Erythroblast (primary cell): ENCODE measurements at places on chromosomes 11 and 22.

- no peak for DNase-seq
Measured at GRCh38 chr11:113596658-113597057, 109.5 kb downstream of the TMPRSS5 start.

GRCh38 chr11:106424111-106424510 lies 346.6 kb downstream of the AASDHPPT start:
- no peak for DNase-seq

DNA sequence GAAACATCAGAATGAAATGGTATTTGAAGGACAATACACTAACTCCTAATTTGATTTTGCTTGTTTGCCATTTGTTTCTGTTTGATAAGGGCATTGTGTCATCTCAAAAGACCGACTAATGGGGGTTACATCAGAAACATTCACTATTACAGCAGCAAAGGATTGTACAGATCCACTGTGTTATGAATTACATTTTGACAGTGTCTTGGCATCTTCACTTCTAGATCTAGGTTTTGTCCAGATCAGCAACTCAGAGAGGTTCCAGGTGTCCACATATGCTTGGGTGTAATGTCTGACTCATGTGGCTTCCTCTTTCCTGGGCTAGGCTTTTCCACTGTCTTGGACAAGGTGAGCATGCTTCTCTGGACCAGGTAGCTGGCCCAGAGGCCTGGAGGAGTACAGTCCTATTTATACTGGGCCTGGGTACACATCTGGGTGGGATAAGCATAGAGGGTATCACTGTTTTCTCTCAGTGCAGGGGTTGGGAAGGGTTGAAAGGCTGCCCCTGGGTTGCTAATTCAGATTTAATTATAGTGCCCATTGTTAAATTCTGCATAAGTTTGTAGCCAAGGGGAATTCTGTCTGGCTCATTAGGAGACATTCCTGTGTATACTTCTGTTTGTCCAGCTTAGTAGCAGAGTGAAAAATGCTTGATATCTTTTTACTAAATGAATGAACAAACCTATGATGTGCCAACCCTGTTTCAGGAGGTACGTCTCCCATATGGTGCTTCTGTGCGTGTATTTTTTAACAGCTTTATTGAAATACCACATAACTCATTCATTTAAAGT lies 23.8 kb downstream of the DDI1 start:
- DNase-seq: no peak

DNA sequence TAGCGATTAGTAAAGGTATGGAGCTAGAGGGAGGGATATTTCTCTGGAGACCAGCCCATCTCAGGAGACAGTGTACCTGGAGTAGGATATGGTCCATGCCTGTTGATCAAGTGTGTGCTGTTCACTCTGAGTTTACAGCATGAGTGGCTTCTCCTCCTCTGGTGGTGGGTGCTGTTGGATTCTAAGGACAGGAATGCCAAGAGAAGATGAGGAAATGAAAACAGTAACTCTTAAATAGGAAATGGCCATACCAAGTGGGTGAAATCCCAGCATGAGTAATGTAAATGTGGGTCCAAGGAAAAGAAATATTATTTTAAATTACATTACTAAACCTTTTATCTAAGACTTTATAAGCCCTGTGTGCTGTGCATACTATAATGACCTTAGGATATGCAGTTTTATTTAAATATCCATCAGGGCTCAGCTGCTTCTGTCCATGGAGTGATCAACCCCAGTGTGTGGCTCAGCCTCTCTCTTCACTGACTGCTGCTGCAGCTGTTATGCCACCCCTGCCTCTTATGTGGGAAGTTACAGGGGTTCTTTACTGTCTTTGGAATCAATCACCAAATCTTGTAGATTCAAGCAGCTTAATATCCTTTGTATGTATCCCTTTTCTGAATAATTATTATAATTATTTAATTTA lies 54.3 kb downstream of the FAT3 start:
- no peak for DNase-seq

DNA sequence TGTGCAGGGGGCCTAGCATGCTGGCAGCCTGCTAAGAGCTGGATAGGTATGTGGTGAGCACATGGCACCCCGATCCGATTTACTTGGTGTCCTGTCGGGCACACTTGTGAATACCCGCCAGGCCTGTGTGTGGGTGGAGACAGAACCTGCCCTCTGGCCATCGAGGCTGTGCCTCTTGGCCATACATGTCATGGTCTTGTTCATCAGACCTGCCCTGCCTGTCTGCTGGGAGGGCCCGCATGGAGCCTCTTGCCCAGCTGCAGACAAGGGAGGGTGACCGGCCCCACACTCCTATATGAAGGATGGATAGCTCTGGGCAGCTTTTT lies 310.2 kb downstream of the TBC1D22A start:
- no peak for DNase-seq

- no peak for DNase-seq
Measured at GRCh38 chr11:132519241-132519815, 1013.0 kb downstream of the OPCML start.

GRCh38 chr22:22130953-22131608 lies 113.5 kb upstream of the VPREB1 start:
- DNase-seq: no peak

GRCh38 chr11:88301488-88302140 lies 35.9 kb downstream of the CTSC start:
- no peak for DNase-seq

- DNase-seq: no peak
Measured at GRCh38 chr11:36443661-36444060, 66.4 kb downstream of the TRAF6 start.

DNA sequence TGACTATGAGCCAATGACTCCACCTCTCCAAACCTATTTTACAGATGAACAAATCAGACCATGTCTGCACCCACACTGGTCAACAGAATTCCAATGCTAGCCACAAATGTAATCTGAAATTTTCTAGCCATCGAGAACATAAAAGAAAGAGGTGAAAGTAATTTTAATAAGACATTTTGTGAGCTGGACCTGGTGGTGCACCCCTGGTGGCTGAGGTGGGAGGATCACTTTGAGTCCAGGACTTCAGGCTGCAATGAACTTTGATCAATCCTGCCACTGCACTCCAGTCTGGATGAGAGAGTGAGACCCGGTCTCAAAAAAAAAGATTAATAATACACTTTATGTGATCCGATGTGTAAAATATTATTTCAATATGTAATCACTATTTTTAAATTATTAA lies 9.4 kb upstream of the RNF185 start:
- no peak for DNase-seq

DNA sequence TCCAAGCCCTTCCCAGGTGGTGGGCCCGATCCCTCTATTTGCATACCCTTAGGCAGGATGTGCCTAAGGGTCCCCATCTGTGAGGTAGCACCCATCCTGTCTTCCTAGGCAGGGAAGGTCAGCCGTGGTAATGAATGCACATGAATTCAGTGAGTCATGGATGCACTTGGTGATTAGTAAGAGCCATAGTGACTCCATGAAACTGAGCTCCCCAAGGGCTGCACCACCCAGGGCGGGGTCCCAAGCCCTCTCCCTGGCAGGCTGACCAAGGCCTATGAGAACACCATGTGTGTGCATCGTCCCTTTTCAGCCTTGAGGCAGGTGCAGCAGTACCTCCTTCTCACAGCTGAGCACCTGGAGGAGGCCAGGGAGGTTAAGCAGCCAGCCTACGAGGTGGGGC lies 15.6 kb upstream of the SUSD2 start:
- peak; percentile 23 for DNase-seq

- DNase-seq: no peak
Measured at GRCh38 chr11:102757823-102758549, 22.4 kb downstream of the MMP10 start.

- DNase-seq: no peak
Measured at GRCh38 chr11:80315200-80315599, 874.4 kb upstream of the TENM4 start.

- DNase-seq: no peak
Measured at GRCh38 chr22:23621082-23621780, 10.9 kb downstream of the DRICH1 start.

GRCh38 chr22:31508536-31508935 lies 12.2 kb downstream of the SFI1 start:
- DNase-seq: no peak

DNA sequence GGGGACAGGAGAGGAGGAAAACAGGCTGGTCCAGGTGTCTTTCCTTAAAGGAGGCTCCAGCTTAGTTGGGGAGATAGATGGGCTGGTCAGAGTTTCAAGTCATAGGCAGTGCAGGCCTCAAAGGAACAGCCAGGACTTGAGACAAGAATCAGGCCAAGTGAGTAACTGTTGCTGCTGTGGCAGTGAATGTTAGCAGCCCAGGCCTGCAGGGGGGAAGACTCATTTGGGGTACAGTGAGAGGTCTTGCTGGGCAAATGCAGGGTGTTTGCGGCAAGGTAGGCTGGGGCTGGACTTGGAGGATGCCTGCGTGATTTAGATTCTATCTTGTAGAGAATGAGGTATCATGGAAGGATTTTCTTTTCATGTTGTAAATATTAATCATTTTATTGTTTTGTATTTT lies 24.1 kb downstream of the PTPRJ start:
- DNase-seq: peak; percentile 25

GRCh38 chr11:7520981-7521487 lies 7.2 kb downstream of the PPFIBP2 start:
- DNase-seq: no peak

DNA sequence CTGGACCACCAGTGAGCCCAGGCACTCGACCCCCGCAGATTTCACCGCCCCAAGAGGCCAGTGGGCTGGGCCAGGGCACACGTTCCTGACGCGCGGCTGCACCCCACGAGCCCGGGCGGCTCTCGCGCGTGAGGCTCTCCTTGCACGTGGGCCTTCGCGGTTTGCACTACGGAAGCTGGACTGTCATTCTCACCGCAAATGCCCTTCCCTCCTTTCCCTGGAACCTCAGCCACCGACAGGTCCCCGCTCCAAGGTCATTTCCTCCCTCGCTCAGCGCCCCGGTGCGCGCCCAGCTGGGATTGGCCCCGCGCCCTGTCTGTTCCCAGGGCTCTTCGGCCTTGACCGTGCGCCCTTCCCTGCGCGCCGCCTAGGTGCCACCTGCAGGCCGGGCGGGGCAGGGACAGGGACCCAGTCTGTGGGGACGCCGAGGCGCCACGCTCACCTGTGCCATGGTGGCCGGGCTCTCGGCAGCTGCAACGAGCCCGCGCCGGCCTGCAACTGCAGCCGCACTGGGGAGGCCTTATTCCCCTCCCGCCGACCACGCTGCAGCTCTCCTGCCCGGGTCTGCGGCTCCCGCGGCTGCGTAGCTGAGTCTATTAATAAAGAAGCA lies 2.1 kb upstream of the CPT1A start:
- peak; percentile 79 for DNase-seq

DNA sequence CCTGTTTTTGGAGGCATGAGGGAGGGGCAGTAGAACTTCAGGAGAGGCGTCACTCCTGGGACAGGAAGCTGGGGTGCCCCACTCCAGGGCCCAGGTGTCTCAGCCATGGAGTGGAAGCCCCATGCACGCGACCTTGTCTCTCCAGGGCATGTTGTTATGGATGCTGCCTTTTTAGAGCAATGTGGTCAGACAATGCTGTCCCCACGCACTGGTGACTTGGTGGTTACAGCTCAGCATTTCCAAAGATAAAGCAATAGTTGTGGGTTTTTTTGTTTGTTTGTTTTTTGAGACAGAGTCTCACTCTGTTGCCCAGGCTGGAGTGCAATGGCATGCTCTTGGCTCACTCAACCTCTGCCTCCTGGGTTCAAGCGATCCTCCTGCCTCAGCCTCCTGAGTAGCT lies 22.3 kb downstream of the EIF4G2 start:
- DNase-seq: no peak

DNA sequence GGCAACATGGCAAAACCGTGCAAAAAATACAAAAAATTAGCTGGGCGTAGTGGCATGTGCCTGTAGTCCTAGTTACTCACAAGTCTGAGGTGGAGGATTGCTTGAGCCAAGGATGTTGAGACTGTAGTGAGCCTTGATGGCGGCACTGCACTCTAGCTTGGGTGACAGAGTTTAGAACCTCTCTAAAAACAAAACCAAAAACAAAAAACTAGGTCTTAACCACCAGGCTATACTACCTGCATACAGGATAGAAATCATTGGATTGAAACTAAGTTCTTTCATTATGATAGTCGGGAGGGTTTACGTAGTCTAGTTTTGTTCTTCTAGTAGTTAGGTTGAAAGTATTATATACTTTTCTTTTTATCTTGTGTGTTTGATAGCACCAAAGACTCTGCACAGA lies 5.8 kb downstream of the RNF214 start:
- DNase-seq: no peak

DNA sequence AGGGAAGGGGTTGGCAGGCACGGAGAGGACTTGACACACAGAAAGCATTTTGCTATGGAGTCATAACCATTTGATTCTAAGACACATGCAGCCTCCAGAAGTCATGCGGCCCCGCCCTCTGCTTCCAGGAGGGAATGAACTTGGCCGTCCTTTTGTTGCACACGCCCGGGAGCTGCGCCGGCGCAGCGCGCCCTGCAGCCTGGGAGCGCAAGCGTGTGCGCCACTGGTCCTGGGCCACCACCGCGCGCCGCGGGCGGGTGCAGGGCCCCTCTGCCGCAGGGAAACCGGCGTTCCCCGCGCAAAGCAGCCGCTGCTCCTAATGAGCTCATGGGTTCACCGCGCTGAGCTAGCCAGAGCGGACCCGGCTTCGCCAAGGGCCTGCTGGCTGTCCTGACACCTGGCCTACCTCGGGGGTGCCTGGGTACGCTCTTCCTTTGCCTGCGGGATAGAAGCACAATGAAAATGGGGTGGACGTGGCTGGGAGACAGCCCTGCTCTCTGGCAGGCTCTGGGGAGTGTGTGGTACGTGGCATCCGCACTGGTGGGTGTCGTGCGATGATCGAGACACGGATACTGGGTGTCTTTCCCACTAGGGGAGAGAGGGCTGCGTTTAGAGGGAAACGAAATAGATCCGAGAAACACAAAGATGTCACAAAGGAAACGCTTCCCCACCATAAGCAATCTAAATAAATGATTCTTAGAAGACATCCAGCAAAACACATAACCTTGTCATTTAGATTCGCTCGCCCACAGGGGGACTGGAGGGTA lies 669 bp downstream of the MICAL3 start:
- DNase-seq: peak; percentile 72

- DNase-seq: no peak
Measured at GRCh38 chr11:88179141-88179540, 3.9 kb upstream of the RAB38 start.

- DNase-seq: no peak
Measured at GRCh38 chr22:22728382-22728781, 84.0 kb downstream of the GGTLC2 start.

DNA sequence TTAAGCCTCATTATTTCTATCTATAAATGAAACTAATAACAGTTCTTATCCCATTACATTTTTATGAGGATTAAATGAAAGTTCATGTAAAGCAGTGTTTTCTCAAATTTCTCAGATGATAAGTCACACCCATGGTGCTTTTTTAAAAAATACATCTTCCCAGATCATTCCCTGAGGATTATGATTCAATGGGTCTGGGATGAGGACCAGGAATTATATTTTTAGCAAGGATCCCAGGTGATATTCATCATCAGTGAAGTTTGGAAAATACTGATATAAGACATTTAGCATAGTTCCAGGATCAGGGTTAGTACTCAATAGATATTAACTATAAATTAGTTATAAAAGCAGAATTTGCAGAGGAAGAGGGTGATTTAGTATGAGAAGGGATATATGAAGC lies 89.1 kb downstream of the BBOX1 start:
- DNase-seq: no peak

- no peak for DNase-seq
Measured at GRCh38 chr11:12482839-12483238, 105.5 kb downstream of the PARVA start.
